ENCODE measurements at places on chromosomes 5 and 9. TPM values are rescaled to one million over a fixed set of nuclear protein-coding genes. Genes with fewer than 3 reads are reported as not detected.

- peak; percentile 65 for DNase-seq
Observed at GRCh38 chr9:97853844-97854695, 1.0 kb downstream of the FOXE1 start.

GRCh38 chr9:73038613-73039012, 85.8 kb upstream of the ALDH1A1 start:
- DNase-seq, result peak; percentile 58

GRCh38 chr5:113115061-113115460, 138.5 kb downstream of the DCP2 start:
- no peak for DNase-seq

GRCh38 chr9:23117616-23118015, 671.0 kb downstream of the DMRTA1 start:
- no peak for DNase-seq

- no peak for DNase-seq
Observed at GRCh38 chr9:123234853-123235252, 33.5 kb downstream of the STRBP start.

DNA sequence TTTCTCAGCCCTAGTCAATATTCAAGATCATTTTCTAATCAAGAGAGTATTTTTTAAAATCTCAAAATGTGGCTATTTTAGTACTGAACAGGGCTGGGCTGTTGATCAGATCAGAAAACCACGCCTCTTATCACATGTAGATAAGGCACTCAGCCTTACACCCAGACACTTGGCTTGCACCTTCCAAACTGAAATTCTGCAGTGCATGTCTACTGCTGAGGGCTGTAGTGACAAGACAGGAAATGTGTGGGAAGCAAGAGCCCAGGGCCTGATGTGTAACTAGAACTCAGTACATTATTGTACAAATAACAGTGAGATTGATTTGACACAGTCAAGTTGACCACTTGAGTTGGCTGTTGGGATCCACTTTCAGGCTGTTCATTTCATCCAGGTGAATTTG, 48.6 kb downstream of the UBE2QL1 start:
- DNase-seq, result no peak

TLX3 gene
- total RNA-seq, result not detected
